ENCODE measurements at places on chromosomes 4 and X.

DNA sequence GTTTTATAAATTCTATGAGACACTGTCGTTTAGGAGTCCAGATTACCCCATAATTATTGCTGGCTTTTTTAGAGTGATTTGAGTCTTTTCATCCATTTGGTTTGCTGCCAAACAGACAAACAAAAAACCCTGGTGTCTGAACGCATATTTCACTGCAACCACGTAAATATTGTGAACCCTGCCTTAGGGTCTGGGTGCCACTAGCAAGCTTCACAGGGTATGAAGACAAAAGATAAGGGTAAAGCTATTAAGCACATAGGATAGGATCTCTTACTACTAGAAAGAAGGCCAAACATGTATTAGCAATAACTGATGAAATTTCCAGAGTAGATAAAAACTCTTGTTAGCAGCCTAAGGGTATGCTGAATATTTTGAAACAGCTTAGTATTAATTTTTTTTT is 143.3 kb downstream of the BANK1 start:
- no peak for DNase-seq

GRCh38 chr4:161260819-161261218 is 903.0 kb downstream of the FSTL5 start:
- no peak for DNase-seq

- no peak for DNase-seq
These were observed 547 bp downstream of the GUCY1A1 start for GRCh38 chr4:155667222-155667567.

- no peak for DNase-seq
These were observed 4.3 kb downstream of the TMPRSS11E start for GRCh38 chr4:68451246-68452211.

GRCh38 chr4:11428899-11429698 is 405 bp upstream of the HS3ST1 start:
- peak; percentile 8 for DNase-seq

GRCh38 chrX:120462370-120462769 is 6.7 kb downstream of the LAMP2 start:
- DNase-seq: no peak

GRCh38 chrX:1466971-1467561 is 14.4 kb upstream of the ASMTL start:
- peak; percentile 46 for DNase-seq

GRCh38 chr4:33316578-33316977 is 2596.4 kb downstream of the PCDH7 start:
- DNase-seq: no peak

DNA sequence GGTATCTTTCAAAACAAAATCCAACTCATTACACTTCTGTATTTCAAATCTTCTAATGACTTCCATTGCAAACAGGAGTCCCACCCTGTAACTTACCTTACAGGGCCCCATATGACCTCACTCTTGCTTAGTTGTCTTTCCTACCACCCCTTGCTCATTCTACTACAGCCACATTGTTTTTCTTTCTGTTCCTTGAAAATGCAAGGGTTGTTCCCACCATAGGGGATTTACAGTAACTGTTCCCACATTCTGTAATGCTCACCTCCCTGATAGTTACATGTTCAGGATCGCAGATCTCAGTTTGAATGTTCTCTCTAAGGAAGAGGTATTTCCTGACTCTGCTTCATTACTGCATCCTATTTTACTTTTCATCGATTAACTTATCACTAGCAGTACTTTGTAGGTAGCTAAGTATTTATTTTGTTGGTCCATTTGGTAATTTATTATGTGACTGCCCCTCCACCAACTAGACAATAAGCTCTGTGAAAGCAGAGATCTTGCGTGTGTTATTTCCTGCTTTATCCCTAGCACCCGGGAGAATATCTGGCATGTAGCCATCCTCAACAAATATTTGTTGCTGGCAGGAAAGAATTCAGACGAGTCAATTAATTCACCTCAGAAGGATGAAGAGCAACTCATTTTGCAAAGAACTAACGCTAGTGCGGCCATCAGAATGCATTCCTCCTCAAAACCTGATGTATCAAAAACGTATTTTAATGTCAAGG is 21.4 kb downstream of the MAOB start:
- no peak for DNase-seq

- DNase-seq: no peak
These were observed 214.5 kb downstream of the FBXW7 start for GRCh38 chr4:152321398-152321797.

- DNase-seq: no peak
These were observed 122.7 kb downstream of the CBLL2 start for GRCh38 chrX:22395372-22395771.

DNA sequence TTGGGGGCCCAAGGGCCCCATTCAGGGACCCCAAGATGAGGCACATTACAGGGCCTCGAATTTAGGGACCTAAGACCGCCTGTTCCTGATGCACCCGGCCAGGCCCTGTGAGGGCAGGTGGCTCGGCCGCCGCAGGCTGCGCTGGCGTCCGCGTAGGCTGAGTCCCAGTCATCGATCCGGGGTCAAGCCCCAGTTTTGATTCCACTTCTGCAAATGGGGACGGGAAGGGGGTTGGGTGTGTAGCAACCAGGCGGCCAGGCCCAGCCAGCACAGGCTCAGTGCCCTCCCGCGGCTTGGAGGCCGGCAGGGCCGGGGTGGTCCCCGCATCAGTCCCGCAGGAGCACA is 327 bp downstream of the PNPLA4 start:
- DNase-seq: no peak

DNA sequence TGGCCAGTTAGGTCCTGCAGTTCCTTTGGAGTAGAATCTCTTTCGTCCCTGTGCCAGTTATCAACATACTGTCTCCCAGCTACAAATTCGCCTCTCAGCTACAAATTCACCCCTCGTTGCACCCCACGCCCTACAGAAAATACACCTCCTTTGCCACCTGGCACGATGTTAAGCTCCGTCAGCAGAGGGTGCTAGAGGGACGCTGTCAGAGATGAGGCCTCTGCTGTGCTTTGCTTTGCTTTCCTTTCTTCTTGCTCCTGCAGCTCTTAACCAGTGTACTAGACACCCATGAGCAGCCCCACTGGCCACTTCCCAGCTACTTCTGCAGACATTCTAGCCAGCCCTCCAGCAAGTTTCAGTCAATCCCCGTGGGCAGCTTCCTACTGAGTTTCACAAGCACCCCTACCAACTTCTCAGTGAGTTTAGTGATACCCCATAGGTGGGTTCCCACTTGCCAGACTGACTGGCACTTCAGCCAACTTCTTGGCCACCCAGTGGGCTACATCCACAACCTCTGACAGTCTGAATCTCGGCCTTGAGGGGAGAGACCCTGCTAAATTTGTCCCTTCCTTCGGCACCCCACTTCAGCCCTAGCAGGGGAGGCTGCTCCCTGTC is 21.8 kb downstream of the HAUS3 start:
- DNase-seq: peak; percentile 76

DNA sequence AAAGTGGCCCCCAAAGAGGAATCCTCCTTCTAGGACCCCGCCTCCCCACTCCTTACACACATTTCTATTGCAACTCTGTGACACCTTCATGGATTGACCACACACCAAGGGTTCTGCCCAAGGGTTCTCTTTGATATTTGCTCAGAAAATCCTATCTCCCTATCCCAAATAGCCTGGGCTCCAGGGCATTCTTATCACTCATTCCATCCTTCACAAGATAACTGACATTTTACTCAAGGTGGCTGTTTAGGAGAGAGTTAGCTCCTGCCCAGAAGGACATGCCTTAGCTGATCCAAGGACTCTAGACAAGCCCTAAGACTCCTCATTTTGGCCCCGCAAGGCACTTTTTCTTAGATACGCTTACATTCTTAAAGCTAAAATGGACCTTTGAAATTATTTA is 47.4 kb downstream of the ATXN3L start:
- no peak for DNase-seq

DNA sequence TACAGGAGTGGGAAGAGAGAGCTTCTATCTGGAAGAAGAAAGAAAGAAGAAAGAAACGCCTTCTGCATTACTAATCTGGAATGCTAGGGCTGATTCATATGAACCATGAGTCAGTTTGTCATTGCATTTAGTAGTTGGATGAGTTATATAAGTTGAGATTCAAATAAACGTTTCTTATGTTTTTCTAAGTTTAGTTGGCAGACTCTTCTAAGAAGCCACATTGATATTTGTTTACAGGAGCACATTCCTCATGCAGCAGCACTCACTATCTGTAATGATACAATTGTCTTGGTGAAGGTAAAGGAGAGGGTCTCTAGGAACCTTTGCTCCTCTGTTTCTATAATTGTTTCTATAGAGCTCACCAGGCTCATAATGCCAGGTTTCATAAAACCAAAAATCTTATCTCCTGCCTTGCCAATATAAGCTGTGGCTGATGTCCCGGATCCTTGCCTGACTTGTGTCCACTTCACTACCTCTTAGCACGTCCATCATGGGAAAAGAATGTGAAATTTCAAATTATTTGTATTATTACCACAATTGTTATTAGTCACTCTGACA is 39.5 kb downstream of the HOPX start:
- DNase-seq: no peak

DNA sequence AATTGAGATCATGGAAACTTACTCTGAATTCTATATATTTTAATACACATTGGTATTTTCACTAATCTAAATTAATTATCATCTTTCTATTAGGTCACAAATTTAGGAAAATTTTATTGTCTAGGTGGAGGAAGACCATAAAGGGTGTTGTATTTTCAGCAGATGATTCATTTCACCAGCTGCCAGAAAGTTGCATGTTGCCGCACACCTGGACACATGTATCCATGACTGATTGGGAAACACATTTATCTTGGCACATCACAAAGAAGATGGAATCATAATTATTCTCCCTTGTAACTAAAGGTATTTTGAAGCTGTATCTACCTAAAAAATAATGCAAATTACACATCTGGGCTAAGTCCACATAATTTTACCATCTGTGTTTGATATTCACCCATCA is 33.1 kb downstream of the SLC7A11 start:
- no peak for DNase-seq

GRCh38 chr4:74244049-74244448 is 64.2 kb upstream of the EPGN start:
- no peak for DNase-seq

DNA sequence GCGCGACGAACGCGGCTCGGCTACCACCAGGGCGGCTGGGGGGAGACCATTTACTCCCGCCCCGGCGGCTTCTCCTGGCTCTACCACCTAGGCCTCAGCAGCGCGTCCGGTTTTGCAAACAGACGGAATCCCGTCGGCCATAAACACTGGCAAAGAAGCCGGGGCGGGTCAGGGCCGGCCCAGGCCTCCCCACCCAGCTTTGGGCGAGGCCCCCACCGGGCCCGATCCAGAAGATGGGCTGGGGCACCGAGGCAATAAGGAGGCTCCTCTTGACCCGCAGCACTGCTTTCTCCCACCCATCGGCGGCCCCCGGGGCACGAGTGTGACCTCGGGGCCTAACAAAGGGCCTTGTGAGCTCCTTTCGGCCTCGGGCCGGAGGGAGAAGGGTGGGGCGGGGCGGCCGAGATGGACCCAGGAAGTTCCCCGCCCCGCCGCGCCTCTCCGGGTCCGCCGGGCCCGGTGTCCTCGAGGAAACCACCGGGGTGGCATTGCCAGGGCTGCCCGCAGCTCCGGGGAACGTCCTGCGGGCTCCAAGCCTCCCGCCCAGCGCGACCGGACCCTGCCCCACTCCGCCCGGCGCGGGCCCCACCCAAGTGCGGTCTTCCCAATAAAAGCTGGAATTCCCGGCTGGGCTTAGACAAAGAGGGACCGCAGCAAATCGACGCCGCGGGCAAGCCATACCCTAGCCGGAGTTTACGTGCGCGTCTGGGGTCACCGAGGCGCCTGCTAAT is 5.9 kb downstream of the BCOR start:
- DNase-seq: no peak

- no peak for DNase-seq
These were observed 261.8 kb downstream of the MID1IP1 start for GRCh38 chrX:39063037-39063436.

- DNase-seq: no peak
These were observed 326.3 kb downstream of the ARHGAP10 start for GRCh38 chr4:148057984-148058859.

GRCh38 chr4:176849076-176849475 is 56.4 kb upstream of the VEGFC start:
- no peak for DNase-seq

GRCh38 chr4:20272411-20272872 is 20.7 kb downstream of the SLIT2 start:
- DNase-seq: no peak

- no peak for DNase-seq
These were observed 642.4 kb downstream of the TRIML1 start for GRCh38 chr4:188781655-188782054.

DNA sequence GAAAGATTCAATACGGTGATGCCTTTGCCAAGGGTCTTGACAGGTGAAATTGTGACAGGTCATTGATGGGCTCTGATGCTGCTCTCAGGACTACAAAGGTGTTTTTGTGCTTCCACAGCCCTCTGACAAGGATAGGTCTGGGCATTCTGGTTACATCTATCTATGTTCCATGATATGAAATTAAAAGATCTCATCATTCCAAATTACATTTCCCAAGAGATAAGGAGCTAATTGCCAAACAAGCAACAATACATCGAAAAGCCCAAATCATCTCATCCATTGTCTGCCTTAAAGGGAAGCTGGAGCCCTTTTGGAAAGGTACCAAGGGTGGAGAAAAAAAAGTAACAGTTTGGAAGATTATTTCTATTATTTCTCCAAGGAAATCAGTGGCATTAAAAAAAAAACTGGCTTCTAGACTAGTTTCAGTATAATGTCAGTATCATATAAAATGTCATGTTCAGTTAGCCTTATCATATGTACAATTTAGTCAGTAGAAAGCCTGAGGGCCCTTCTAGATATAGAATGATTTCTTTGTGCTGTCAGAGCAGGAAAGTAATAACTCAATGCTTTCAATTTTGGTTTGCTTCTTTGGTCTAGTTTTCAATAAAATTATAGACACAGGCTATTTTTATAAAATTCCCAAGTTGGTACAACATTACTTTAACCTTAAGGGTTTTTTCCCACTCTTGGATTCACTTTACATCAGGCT is 224.5 kb upstream of the GPRIN3 start:
- no peak for DNase-seq

DNA sequence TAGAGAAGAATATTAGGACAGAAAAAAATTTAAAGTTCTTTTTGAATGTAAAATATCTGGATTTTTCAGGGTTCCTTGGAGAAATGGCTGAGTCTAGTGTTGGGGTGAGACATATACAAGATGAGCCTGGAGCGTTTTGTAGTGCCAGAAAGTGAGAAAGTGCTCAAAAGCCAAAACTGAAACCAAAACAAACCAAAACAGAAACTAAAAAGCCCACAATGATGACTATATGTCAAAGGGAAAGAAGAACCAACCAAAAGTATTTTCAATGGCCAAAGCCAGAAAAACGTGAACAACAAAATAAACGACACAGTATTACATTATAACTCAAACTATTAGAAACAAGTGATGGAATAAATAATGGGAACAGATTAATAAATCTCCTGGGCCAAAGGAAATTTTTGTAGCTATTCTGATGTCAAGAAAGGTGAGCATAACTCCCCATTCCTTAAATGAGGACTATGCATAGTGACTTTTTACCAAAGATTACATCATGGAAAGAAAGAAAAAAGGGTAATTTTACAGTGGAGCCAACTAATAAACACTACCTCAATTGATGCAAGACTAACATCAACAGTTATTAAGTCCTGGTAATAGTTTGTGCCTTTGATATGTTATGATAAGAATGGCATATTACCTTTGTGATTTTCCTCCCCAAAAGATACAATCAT is 1137.6 kb downstream of the C4orf33 start:
- no peak for DNase-seq

GRCh38 chr4:116515959-116516358 is 569.4 kb downstream of the TRAM1L1 start:
- DNase-seq: no peak

Data from CD4-positive, alpha-beta T cell treated with Interleukin-6 at 100 ng/mL for 8 hours (primary cell).